ENCODE measurements at places on chromosomes 16 and 17.

GRCh38 chr17:45973946-45974859 is 24.8 kb upstream of the STH start:
- no peak for ATAC-seq

DNA sequence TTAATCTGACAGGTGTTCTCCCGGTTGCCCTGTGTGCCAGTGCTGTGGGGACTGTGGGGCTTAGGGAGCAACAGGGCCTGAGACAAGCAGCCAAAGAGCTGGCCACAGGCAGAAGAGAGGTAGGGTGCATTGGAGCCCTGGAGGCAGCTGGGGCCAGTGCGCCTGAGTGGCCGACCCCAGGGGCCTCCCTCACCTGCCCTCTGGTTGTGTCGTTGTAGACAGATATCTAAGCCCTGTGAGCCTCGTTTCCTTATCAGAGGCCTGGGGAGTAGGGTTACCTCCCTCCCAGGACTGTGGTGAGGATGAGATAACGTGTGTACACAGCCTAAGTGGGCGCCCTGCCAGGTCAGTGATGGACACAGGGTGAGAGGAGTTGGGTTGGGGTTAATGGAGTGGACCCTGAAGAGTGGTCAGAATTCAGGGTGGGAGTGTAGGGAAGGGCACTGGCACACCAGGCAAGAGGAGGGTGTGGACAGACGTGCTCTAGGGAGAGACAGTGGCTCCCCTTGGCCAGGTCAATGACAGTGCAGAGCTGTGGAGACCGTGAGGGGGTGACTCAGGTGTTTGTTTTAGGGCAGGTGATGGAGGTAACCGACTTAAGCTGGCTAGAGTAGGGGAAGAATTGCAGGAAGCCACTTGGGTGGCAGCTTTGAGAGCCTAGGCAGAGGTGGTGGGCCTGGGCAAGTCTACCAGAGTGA is 3.4 kb downstream of the NARF start:
- no peak for ATAC-seq

GRCh38 chr16:10376229-10376628 is 9.6 kb upstream of the ATF7IP2 start:
- ATAC-seq = no peak

DNA sequence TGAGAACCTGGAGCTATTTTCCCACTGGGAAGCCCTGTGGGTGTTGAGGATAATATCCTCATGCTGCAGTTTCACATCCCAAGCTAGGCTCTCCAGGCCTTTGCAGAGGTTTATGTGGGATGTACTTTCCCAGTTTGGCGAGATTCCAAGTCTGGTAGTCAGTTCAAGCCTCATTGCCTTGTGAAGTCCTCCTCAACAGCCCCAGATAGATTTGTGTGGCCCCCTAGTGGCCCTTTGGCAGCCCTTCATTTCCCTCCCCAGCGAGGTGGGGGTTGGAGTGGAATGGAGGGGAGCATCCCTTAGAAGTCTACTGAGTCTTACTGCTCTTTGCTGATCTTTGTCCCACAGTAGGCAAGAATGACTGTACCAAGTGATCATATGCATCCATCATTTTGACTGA is 137.9 kb downstream of the CDH11 start:
- peak; percentile 33 for ATAC-seq

GRCh38 chr16:49051576-49051975 is 230.1 kb downstream of the CBLN1 start:
- ATAC-seq = peak; percentile 56

DNA sequence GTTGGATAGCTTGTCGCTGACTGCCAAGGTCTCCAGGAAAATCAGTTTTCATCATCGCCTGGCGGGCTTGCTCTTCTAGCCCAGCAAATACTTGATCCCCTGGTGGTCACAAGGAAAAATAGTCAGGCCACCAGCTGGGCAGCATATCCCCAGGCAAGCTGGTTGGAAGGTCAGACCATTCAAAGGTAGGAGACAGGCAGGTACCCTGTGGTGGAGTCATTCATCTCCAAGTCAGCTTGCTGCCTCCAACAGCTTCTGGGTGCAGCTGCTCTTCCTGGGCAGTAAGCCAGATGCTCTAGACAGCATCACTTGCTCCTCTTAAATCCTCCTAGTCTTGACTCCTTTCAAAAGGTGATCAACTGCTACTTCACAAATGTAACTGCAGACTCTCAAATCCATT is 16.0 kb downstream of the ZNF821 start:
- ATAC-seq = no peak

Data from motor neuron (in vitro differentiated cells).